ENCODE measurements at places on chromosomes 7 and 10. TPM values are rescaled to one million over a fixed set of nuclear protein-coding genes. Genes with fewer than 3 reads are reported as not detected.

DNA sequence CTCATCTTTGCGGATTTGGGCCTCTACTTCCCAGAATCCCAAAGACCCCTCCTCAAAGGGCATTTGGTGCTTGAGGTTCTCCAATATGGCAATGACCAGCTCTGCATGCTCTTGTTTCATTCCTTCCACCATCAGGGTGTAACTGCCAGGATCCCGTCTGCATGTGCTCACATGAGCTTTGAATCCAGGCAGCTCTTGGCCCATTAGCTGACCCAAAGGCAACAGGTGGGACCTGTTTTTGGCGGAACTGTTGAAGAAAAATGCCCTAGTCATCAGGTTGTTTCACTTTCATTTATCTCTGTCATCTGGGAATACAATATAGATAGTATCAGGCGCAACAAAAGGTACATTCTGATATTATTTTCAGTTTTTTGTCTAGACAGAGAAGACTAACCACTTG lies 159.1 kb upstream of the TCF7L2 start:
- DNase-seq, result no peak

- DNase-seq, result no peak
Measured at GRCh38 chr7:110760341-110760740, 330.6 kb upstream of the LRRN3 start.

DNA sequence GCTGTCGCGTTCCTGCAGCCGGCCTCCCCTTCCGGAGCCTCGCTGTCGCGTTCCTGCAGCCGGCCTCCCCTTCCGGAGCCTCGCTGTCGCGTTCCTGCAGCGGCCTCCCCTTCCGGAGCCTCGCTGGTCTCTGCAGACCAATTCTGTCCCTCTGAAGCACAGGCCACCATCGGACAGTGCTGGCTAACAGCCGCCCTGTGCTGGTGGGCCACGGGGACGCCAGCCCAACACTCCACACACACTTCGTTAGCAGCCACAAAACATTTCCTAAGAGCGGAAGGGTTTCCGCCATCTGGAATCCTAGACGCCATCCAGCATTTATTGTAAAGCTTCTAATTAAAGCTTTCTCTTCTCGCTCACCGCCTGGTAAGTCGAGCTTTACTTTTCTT lies 11.2 kb downstream of the GPER1 start:
- no peak for DNase-seq

The PRLHR gene
- polyA plus RNA-seq, result not detected

The TFEC gene
- 1.4 TPM for polyA plus RNA-seq
